ENCODE measurements at places on chromosomes 7 and 10.

- DNase-seq = no peak
These were observed 108.9 kb downstream of the COL13A1 start for GRCh38 chr10:69910561-69910960.

DNA sequence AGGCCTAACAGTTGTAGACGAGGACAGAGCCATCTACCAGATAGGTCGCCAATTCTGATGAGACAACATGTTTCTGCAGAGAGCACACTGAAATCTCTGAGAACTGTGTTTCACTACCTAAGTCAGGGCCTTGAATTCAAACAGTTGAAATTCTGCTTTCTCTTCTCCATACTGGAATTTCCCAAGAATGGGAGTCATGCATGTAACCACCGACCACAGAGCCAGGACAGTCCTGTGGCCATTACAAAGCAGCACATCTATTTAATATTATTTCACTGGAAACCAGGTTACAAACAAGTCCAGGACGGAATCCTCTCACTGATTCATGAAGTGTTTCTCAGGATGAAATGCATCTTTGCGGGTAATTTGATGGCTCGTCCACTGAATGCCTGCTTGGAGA, 62.0 kb upstream of the ST8SIA6 start:
- DNase-seq = no peak

- no peak for DNase-seq
These were observed 1160.3 kb upstream of the AUTS2 start for GRCh38 chr7:68438016-68438415.

DNA sequence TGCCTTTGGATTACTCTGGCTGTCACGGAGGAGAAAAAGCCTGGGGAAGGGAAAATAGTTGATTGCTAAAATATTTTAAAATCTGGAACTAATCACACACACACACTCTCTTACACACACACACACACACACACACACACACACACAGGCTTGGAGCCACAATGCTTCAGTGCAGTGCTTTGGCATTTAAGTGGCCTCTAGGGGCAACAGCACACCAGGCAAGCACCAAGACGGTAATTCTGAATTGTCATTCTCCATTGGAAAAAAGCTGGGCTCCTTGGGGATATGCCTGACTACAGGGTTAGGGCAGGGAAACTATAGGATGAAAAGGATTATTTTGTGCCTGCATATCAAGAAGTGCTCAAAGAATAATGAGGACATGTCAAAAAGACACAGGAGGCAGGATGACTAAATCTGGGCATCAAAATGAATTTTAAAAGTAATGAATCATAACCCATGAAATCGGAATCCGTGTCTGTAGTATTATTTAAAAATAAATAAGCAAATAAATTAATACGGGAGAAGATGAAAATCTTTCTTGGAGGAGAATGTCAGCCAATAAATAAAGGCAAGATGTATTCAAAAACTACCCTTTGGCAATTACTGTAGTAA, 30.4 kb upstream of the DDC start:
- DNase-seq = no peak

GRCh38 chr7:142158736-142159496, 47.4 kb downstream of the MGAM2 start:
- no peak for DNase-seq

DNA sequence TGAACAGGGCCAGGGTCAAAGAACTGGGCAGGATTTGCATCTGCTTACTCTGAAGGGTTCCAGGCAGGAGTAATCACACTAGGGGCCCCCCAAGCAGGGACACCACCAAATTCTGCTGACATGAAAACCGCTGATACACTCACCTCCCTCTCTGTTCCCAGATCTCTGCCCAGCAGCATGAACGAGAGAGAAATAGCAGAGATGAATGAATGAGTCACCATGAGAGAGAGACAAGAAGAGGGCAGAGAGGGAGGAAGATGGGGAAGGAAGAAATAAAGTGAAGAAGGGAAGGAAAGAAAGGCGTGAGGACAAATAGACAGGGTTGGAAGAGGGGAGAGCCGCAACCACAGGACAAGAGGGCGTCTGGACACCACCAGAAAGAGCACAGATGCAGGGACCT, 285.9 kb upstream of the NEBL start:
- DNase-seq = no peak
